Aortic smooth muscle cell (primary cell): ENCODE measurements at places on chromosomes 3 and 15. TPM values are rescaled to one million over a fixed set of nuclear protein-coding genes. Genes with fewer than 3 reads are reported as not detected.

The SLC35A5 gene
- total RNA-seq: 41.6 and 43.0 TPM in 2 replicates

The RYR3 gene
- 0.13 TPM in 1 of 2 replicates, not detected in the other for total RNA-seq

The SPATA12 gene
- total RNA-seq: under 0.01 and 0.06 TPM in 2 replicates

The TRNT1 gene
- 26.5 and 31.0 TPM in 2 replicates for total RNA-seq

The RPP25 gene
- 6.7 and 7.9 TPM in 2 replicates for total RNA-seq

The CPNE9 gene
- total RNA-seq: not detected in 2 replicates

The CYP8B1 gene
- total RNA-seq: not detected in 2 replicates

The GPR15 gene
- not detected in 2 replicates for total RNA-seq

The BDH1 gene
- 0.92 and 0.93 TPM in 2 replicates for total RNA-seq

The FILIP1L gene
- 14.0 and 32.1 TPM in 2 replicates for total RNA-seq

The LRRC34 gene
- total RNA-seq: 3.4 and 3.8 TPM in 2 replicates

The TMEM40 gene
- total RNA-seq: not detected in 2 replicates

The LRRN1 gene
- total RNA-seq: 0.06 TPM in 1 of 2 replicates, not detected in the other

The SLC28A2 gene
- not detected in 2 replicates for total RNA-seq

The NOX5 gene
- 0.13 and 0.19 TPM in 2 replicates for total RNA-seq

The MYRIP gene
- total RNA-seq: 4.2 and 4.5 TPM in 2 replicates

The TMCC1 gene
- 12.8 and 14.8 TPM in 2 replicates for total RNA-seq

The ERC2 gene
- 0.37 and 0.53 TPM in 2 replicates for total RNA-seq

The CRABP1 gene
- total RNA-seq: not detected in 2 replicates

The PLA2G4E gene
- total RNA-seq: not detected in 2 replicates

The FAM3D gene
- 0.13 and 0.19 TPM in 2 replicates for total RNA-seq

The SEMA3B gene
- total RNA-seq: 11.1 and 12.4 TPM in 2 replicates

The POLQ gene
- total RNA-seq: 5.3 and 7.0 TPM in 2 replicates

The TGM5 gene
- total RNA-seq: not detected in 2 replicates
